ENCODE measurements at places on chromosomes 12 and 14.

- no peak for DNase-seq
Observed at GRCh38 chr12:12661086-12661856, 34.7 kb downstream of the GPR19 start.

DNA sequence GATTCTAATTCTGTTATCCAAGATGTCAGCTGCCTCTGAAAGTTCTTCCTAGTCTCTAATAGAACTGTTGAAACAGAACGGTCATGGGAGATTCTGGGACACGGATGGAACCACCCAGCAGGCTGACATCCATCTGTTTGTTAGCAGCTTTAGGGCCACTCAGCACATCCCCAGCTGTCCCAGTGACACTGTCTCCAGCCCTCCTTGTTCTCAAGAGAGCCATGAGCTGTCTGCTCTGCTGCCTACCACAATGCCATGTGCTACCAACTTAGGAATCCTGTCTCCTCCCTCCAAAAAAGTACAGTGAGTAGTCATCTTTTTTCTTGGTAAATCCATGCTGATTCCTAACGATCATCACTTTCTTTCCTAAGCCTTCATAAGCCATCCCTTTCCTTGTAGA, 130.5 kb downstream of the ZFP36L1 start:
- no peak for DNase-seq

GRCh38 chr14:76937181-76938091, 91.1 kb downstream of the IRF2BPL start:
- DNase-seq = peak; percentile 49

GRCh38 chr12:67909091-67909531, 80.1 kb upstream of the IFNG-AS1 start:
- DNase-seq = no peak

- DNase-seq = peak; percentile 88
Observed at GRCh38 chr12:54032627-54033100, at the start of gene HOXC5. Gene HOXC5 (plus strand): TSS chr12:54033050. CDS start chr12:54033123, 73 bp downstream.

- DNase-seq = peak; percentile 22
Observed at GRCh38 chr12:80230068-80230467, 130.7 kb downstream of the OTOGL start.

DNA sequence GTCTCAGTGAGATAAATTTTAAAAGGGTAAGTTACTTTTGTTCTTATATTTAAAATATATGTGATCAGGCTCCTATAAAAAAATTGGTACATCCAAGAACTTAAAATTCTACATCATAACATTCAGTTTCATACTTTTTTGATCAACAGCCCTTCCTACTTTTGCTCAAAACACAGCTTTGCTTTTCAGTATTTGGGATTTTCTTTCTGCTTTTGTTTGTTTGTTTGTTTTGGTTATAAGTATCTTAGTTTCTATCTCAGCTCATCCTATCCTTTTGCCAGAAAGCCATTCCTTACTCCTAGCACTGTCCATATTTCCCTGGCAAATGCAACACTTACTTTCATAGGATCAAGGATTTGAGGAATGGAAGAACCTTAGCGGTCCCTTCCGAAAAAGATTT, 4.7 kb upstream of the PCED1B start:
- DNase-seq = no peak
